Glutamatergic neuron (in vitro differentiated cells): ENCODE measurements at places on chromosomes 2 and 18.

DNA sequence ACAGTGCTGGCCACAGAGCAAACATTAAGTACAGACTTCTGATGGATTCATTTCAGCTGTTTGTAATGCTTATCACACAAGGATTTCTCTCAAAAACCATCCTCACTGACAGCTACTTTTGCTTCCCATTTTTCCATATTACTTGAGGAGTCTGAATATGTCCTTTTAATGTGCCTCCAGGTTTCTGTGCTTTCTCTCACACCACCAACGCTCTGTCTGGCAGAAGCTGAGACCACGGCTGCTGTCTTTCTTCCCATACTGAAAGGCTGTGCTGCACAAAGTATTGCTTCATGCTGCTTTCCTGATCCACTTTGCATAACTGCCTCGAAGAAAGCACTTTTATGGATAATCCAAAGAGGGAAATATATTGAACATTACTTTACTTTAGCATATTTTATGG, 312.1 kb upstream of the ZEB2 start:
- DNase-seq, result no peak

- DNase-seq, result peak; percentile 43
These were observed 25.4 kb downstream of the GPC1 start for GRCh38 chr2:240460781-240461431.

- no peak for DNase-seq
These were observed 360.3 kb upstream of the SPHKAP start for GRCh38 chr2:228541789-228542188.

- no peak for DNase-seq
These were observed 16.0 kb upstream of the SKA1 start for GRCh38 chr18:50358844-50359243.

DNA sequence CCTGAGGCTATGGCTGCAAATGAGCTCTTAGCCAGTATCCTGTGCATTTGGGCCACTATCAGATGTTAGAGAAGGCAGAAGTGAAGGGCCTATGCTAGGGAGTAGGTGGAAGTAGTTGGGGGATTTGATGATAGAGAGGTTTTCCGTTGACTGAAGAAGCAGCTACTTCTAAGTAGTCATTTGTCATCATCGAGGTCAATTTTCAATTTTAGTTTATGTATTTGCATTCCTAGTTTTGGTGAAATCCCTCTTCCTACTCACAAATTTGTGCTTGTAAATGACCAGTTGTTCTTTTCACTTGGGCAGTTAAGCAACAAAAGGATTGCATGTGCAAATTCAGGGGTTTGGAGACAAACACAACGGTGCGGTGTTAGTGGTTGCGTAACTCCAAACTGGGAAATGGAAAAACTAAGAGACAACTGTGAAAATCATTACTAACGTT, 48.5 kb upstream of the PELI1 start:
- DNase-seq, result no peak

DNA sequence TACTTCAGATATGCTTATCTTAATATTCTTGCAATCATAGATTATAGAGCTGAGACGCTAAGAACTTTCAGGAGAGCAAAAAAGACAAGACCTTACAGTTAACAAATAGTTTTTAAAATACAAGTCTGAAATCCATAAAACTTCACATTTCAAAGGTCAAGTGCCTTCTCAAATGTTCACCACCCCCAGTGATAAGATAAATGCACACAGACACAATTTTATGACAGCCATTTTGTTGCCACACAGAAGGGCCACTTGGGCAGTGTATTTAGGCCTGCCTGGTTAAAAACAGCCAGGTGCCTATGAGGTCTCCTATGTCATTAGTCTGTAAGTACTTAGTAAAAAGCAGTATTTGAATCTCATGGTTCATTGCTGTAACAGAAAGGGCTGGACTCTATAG, 8.1 kb upstream of the PSTPIP2 start:
- DNase-seq, result no peak

GRCh38 chr2:190755772-190756415, 107.0 kb downstream of the NAB1 start:
- DNase-seq, result no peak

GRCh38 chr18:74063557-74063956, 84.1 kb downstream of the FBXO15 start:
- no peak for DNase-seq

- no peak for DNase-seq
These were observed 161.2 kb upstream of the LRP1B start for GRCh38 chr2:142291969-142292368.

DNA sequence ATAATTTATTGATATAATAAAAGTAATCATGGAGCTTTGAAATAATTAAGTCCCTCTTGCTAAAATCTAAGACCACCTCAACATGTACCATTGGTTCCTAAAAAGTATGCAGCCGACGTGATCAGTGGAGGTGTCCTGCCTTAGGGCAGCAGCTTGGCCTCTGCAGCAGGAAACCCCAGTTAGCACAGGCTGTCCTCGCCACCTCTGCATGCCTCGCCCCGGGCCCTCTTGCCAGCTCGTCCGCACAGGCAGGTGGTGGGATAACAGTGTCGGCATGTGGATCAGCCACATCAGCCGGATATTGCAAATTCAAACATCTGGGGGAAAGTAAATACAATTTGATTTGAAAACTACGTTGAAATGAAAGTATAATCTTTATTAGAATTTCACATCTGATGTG, 22.9 kb downstream of the COA5 start:
- DNase-seq, result no peak

- DNase-seq, result no peak
These were observed 114.5 kb downstream of the PIEZO2 start for GRCh38 chr18:11034884-11035283.

- DNase-seq, result peak; percentile 14
These were observed 997 bp downstream of the BOK start for GRCh38 chr2:241559323-241560161.

- DNase-seq, result no peak
These were observed 1471.8 kb downstream of the LRP1B start for GRCh38 chr2:140658760-140659692.

DNA sequence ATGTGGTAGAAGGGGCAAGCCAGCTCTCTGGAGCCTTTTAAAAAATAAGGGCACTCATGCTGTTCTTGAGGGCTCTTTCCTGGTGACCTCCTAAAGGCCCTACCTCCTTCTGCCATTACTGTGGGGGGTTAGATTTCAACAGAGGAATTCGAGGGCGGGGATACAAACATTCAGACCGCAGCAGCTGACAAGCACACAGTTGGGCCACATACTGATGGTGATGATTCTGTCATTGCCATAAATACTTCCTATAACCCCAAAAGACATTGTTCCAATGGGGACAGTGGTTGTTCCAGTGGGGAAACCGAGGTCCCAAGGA, 67.0 kb downstream of the TSHZ1 start:
- DNase-seq, result no peak

DNA sequence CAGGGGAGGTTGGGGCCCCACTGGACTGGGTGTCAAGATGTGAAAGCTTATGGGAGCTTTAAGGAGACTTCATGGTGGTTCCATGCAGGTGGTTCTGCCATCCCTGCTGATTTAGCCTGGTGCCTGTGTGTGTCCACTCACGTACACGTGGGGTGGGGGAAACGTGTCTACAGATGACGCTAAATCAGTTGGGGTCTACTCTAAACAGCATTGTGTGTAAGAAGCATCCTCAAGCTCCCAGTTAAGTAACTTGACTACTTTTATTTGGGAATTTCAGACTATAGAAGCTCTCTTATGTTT, 47.1 kb downstream of the BCL2L11 start:
- DNase-seq, result no peak

- DNase-seq, result no peak
These were observed 218.7 kb upstream of the PIEZO2 start for GRCh38 chr18:11368020-11368419.

DNA sequence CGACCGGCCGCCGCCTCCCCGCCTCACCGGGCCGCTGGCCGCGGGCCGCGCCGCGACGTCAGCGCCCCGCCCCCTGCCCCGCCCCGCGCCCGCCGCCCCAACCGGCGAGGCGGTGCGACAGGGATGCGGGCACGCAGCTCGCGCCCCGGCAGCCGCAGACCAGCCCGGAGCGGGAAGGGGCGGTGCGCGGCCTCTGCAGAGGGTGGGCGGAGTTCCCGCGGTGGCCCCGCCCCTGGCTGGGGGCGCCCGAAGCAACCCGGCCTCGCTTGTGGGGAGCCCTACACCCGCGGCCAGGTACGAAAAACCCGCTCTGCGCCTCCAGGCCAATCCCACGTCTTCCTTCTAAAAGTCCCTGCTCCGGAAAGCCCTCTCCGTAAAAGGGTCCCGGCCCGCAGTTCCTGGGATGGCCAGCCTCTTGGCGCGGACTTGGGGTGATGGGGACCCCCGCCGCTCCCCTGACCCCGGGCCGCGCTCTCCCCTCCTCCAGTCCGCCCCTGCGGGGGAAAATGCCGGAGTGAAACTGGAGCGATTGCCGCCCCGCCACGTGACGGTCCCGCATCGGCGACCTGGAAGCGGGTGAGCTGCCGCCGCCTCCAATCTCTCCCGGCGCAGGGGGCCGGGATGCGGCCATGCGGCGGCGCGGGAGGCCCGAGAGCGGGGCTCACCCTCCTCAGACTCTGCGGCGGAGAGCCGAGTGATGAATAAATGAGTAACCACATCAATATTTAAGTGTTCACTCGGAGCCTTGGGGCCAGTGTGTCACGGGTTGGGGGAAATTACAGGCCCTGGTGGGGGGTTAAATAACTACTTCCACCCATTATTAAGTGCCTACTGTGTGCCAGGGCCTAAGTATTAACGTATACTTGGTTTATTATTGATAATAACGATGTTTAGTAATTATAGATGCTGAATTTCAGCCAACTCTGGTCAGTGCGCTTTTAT, at the start of gene RAB11FIP5:
Gene RAB11FIP5 (minus strand): TSS at position 36 of the 942 bp plus-strand sequence. CDS start 171 bp downstream, outside the sequence.
- DNase-seq, result peak; percentile 85

GRCh38 chr2:205540036-205540435, 142.3 kb upstream of the NRP2 start:
- DNase-seq, result no peak

GRCh38 chr2:64809216-64809615, 155.5 kb upstream of the SERTAD2 start:
- DNase-seq, result no peak

DNA sequence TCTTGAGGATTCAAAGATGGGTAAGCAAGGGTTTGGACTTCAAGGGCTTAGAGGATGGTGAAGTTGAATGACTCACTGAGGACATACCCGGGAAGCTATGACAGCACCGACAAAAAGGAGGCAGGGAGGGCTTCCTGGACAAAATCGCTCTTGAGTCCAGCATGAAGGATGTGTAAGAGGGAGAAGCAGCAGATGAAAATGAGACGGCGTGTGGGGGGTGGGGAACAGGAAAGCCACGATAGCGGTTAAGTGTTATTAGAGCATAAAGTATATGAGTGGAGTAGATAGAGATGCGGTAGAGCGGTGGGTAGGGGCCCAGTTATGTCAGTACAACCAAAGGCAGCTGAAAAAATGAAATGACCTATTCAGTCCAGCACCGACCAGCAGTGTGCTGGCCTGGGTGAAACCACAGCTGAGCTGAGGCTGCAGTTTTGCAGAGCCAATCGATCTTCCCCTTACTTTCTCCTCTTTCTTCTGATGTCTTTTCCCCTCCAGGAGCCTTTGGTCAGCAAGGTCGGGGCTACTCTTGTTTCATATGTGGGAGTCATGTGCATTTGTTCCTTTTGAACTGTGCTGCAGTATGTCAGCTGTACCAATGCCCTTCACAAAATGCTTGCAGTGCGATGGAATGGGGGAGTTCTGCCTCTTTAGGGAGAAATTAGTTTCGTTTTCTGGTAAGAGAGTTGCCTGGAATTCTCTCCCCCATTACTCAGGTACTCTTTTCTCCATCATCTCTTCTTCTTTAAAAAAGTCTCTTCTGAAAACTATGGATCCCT, 2.0 kb upstream of the THUMPD2 start:
- no peak for DNase-seq

DNA sequence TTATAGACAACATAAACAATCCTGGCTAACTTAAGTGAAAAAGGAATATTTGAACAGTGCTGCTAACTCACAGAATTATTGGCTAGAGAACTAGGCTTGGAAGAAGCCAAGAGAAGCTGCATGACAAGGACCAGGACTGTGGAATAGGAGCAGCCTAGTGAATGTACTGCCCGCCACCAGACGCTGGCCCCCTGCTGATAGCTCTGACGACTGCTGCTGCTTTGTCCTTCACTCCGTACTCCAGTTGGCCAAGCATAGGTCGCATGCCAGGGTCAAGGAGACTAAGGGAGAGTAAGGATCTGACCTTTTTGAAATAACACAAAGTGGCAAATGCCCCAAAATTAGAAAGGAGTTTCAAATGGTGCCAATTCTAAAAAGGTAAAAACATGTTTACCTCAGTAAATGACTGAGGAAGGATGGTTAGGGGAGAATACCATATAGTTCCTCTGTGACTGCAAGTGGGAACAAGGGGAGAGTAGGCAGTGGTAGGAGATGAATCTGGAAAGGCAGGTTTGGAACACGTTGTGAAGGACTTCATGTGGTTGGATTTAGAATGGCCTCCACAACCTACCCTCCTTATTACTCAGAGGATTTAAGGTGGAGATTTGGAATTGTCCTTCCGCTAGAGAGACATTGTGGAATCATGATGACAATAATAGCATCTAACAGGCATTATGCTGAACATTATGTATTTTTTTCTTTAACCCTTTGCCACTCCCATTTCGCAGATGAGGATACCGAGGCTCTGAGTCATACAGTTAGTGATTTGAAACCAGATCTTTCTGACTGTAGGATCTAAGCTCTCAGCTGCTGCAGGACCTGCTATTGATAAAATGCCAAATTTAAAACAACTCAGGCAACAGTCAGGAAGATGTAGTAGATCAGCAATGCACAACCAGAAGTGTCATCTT, 19.5 kb downstream of the STRADB start:
- peak; percentile 27 for DNase-seq

- no peak for DNase-seq
These were observed 204.3 kb downstream of the SEPTIN10 start for GRCh38 chr2:109409321-109410038.

DNA sequence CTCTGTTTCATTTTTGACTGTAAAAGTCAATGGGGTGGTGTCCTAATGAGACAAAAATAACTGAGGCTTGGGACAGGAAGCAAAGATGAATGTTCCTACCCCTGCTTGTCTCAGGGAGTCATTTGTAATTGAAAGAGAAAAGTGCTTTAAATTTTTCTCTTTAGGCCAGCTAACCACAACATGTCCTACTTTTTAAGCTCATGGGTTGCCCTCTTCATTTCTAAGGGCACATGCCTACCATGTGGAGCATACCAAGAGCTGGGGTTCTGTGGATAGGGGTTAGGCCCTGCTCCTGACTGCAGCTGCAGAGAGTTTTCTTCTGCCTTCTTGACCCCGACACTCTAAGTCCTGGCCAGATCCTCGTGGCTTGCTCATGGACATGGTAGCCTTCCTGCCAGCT, 96.8 kb upstream of the ARL4C start:
- DNase-seq, result no peak

GRCh38 chr18:14999085-14999975, 251.4 kb downstream of the ANKRD30B start:
- DNase-seq, result peak; percentile 57
